ENCODE measurements at places on chromosomes 3 and 15.

DNA sequence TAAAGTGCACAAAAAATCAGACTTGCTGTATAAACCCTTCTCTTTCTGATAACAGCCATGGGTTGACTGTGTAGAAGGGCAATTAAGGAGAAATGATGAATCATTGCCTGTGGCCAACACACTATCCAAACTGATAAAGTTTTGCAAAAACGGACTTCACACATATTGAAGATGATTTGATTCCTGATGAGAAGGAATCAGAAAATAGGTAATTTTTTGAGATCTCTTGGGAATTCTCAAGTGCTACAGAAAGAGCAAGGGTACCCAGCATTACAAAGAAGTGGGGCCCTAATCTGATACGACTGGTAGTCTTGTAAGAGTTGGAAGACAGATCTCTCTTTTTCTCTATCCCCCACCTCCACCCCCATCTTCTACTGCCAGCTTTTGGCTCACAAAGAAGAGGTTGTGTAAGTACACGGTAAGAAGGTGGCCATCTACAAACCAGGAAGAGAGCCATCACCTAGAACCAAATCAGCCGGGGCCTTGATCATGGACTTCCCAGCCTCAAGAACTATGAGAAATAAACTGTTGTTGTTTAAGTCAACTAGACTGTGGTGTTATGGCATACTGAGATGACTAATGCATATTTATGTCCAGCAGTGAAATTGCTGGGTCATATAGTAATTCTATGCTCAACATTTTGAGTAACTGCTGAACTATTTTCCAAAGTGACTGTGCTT is 254.7 kb downstream of the EDEM1 start:
- no peak for DNase-seq

DNA sequence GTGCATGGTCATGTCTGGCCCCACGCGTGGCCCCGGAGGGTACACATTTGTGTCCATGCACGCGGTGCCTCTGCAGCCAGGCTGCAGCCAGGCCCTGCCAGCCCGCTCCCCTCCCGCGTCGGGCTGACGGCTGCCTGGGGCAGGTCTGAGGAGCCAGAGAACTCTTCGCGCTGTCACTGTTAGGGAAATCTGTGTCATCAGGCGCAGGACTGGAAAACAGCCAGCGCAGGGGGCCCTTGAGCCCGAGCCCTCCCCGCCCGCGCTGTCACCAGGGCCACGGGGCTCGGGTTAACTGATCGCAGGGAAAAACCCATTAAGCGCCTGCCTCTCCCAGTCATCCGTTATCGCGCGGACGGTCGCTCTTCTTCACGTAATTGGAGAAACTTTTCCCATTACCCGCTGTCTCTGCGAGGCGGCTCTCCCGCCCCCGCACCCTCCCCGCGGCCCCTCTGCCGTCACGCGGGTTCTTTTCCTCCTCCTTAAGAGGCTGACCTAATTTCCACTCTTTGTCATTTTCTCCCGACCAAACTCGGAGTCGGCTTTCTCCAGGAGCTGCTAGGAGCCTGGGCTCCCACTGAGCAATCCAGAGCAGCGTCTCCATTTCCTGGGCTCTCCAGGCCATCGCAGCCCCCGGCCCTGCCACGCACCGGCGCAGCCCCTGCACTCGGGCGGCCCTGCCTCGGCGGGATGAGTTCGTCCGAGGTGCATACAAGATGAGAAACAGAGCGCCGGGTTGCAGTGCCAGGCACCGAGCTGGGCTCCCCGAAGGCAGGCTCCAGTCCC is 57.5 kb upstream of the PRR23E start:
- no peak for DNase-seq

GRCh38 chr3:115590873-115591272 is 32.4 kb upstream of the GAP43 start:
- DNase-seq, result no peak

- no peak for DNase-seq
Measured at GRCh38 chr15:47720555-47720954, 3.2 kb downstream of the SEMA6D start.

DNA sequence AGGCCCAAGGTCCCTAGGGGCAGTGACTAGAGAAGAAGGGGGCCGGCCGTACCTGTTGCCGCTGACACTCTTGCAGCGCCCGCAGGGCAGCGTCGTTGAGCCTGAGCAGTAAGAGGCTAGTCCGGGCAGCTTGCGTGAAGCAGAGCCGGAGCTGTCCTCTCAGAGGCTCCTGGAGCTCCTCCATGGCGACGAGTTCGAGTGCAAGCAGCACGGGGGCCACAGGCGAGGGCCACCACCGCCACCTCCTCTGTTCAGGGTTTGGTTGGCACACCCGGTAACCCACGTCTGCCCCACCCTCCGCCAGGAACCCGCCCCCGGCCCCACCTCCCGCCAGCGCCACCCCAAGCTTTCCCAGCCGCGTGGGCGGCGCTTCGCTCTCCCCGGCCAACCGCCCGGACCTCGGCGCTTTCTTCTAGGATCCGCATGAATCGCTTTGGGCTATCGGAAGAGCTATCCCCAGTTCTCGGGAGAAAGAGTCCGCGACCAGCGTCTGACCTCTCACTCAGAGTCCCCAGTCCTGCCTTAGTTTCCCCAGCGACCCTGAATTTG is at the start of gene ELL3:
Gene ELL3 (minus strand): TSS at position 249 of the 549 bp plus-strand sequence. CDS start 65 bp downstream, at position 184.
- DNase-seq, result peak; percentile 96

GRCh38 chr3:157981819-157982218 is 124.4 kb downstream of the SHOX2 start:
- no peak for DNase-seq

GRCh38 chr15:87686339-87686738 is 570.2 kb downstream of the NTRK3 start:
- no peak for DNase-seq

GRCh38 chr3:16790432-16791400 is 94.0 kb upstream of the PLCL2 start:
- DNase-seq, result no peak

DNA sequence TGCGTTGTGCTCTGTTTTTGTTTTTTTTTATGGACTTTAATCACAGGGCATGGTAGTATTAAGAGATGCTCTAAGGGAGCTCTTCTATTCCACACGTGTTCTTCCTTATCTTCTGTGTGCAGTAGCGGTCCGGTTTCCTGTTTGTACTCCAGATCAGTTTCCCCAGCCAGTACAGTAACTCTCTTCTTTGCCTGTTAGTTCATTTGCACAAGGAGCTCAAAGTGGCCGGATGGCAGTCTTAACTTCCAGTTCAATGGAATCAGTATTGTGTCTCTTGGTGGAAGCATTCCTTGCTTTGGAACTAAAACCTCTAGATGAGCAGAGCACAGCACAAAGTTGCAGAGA is 122.0 kb downstream of the KLF13 start:
- no peak for DNase-seq

- DNase-seq, result no peak
Measured at GRCh38 chr3:101865751-101866509, 16.6 kb downstream of the NFKBIZ start.

- no peak for DNase-seq
Measured at GRCh38 chr15:98996169-98996568, 11.4 kb downstream of the PGPEP1L start.

DNA sequence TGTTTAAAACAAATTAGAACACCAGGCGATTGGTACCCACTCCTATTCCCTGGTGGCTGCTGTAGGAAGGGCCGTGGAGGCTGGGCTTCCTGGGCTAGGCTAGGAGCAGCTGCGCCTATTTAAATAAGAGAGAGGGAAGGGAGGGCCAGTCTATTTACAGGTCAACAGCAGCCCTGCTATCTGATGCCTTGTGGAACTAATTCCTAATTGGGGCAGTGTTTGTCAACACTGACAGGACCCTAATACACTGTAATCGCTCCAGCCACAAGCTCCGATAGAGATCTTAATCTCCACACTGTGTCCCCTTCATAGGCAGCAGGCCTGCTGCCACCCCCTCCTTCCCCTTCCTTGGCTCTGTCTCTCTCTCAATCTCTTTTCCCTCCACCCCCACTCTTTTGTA is 116.9 kb upstream of the SOX14 start:
- no peak for DNase-seq

- DNase-seq, result no peak
Measured at GRCh38 chr15:49134683-49135341, 20.6 kb downstream of the COPS2 start.
